ENCODE measurements at places on chromosomes 3 and 15. TPM values are rescaled to one million over a fixed set of nuclear protein-coding genes. Genes with fewer than 3 reads are reported as not detected.
A peak's percentile ranks its signal among the peaks of the same experiment; 100 is the strongest.

Gene CLDN18
- total RNA-seq = not detected

Gene LTK
- total RNA-seq = 0.14 TPM

Gene NLGN1
- 0.91 TPM for total RNA-seq

GRCh38 chr3:192422321-192422996 is 304.9 kb downstream of the FGF12 start:
- peak; percentile 84 for DNase-seq
- no peaks in the 10 kb centered on the region for H3K36me3 ChIP-seq
- peak overlapping the region; percentile 31 for H3K27ac ChIP-seq

DNA sequence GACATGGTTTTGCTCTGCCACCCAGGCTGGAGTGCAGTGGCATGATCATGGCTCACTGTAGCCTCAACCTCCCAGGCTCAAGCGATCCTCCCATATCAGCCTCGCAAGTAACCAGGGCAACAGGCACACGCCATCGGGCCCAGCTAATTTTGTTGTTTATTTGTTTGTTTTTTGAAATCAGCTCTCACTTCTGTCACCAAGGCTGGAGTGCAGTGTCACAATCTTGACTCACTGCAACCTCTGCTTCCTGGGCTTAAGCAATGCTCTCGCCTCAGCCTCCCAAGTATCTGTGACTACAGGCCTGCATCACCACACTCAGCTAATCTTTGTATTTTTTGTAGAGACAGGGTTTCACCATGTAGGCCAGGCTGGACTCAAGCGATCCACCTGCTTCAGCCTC is 26.3 kb upstream of the PLCH1 start:
- no peaks in the 10 kb centered on the region for H3K4me1 ChIP-seq
- no peaks in the 10 kb centered on the region for H3K36me3 ChIP-seq
- no peak overlapping the region for H3K27ac ChIP-seq
- H3K4me3 ChIP-seq = no peak overlapping the region

DNA sequence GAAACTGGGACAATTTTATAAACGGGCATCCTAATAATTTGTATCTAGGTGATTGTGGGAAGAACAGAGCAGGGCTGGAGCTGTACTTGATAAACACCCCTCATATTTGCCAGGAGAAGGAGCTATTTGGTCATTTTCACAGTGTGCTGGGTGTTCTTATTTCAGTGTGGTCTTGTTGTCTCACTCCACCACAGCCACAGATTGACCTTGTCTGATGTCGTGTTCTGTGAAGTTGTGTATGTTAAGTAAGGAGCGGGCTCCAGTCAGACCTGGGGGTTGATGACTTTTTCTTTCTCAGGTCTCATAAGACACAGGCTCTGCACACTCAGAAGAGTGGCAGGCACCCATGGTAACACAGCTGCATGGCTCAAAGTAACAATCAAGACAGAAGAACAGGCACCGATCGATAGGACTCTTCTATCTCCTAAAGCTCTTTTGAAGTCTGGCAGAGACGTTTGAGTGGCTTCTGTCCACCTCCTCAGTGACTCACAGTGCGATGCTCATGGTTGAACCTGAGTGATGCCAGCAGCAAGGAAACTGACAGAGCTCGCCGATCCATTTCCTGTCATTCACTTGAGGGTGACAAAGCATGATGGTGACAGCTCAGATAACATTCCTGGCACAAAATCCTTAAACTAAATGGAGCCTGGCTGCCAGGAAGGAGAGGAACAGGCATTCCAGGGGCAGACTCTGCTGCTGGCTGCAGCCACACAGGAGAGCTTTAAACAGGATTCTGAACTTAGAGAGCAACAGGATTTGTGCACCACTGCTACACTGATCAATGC is 20.8 kb downstream of the DPH3 start:
- H3K27ac ChIP-seq = no peak overlapping the region
- no peaks in the 10 kb centered on the region for H3K27me3 ChIP-seq
- H3K4me1 ChIP-seq = peaks cover 11% of the 10 kb centered on the region
- peak; percentile 39 for DNase-seq
- no peaks in the 10 kb centered on the region for H3K36me3 ChIP-seq
